Muscle of leg (tissue), 16 donors: ENCODE measurements at places on chromosomes 12 and 14. TPM values are rescaled to one million over a fixed set of nuclear protein-coding genes. Genes with fewer than 3 reads are reported as not detected.

DNA sequence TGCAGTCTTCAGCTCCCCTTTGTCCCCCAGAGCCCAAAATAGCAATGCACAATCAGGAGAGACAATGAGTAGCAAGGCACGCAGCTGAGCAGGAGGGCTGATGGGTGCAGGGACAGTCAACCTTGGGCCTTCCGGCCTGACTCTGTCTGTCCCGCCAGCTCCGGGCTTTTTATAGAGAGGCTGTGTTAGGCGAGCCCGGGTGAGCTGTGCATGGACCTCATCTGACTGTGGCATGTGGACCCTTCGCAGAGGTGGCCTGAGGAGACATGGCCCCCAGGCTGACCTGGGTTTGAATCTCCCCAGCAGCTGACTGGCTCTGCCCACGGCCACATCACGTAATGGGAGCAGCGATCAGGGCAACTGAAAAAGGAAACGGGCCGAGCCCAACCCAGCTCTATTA is 177.9 kb downstream of the TSPAN9 start:
- DNase-seq, result peak; percentile 53

Gene ZNF268
- polyA plus RNA-seq, result 7.4 TPM

DNA sequence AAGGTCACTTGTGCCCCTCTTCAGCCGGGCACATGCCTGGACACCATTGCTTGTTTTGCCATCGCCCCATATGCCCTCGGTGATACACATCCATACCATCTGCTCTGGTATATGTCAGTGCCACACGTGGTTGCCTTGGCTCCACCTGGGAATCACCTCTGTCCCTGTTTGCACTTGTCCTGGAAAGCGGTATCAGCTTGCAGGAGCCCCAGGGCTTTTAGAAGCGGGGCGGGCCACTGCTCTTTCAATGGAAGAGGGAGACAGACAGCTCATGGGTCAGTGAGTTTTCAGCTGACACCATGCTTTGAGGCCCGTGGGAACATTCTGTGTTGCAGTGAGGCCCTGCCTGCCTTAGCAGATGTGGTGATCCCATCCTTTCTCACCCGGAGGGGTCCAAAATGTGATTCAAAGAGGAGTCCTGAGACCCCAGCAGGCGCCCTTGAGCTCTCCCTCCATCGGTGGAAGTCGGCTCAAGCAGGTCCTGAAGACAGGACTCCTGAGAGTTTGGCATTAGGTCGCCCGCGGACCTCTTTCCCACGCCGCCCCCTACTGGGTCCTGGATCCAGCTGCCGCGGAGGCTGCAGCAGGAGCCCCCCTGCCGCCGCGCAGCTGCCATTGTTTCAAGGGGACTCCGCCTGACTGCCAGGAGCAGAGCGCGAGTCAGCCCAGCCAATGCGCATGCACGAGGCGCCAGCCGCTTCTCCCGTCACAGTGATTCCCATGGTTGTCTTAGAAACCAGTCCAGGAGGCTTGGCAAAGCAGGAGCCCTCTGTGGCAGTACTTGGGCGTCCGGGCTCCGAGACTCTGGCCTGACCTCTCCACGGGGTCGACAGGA is 773.2 kb upstream of the ALG10B start:
- DNase-seq, result no peak

DNA sequence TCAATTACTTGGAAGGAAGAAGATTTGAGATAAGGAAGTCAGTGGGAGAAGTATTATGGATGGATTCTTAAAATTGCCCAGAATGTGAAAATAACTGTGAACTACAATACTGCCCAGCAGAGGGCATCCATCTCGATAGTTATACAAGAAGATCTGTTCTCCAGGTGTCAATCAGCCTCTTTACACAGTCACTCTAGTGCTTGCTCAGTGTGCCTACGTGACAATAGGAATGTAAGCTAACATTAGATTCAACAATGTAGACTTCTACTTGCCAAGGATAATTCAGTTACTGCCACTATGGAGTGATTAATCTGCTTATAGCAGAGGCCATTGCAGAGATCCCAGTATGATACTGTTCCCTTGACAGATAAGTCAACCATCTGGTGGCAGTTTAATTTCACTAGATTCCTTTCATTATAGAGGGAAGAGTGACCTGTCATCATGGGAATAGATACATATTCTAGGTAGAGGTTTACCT is 10.6 kb upstream of the MAP4K5 start:
- peak; percentile 46 for DNase-seq

DNA sequence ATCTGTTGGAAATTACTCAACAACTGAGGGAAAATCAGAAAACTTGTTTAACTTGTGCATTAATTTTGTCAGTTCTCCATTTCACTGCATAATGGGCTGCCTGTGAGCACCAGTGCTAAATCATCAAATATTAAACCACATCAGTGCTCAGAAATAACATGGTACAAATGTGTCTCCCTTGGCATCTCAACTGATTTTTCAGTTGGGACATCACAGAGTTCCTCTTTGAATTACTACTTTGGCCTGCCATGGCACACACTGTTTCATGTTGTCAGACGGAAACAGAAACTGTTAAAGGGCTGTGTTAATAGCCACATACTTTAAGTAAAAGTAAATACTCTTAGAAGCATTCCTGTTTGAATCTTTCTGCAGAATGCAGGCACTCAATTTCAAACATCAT is 42.1 kb upstream of the STRN3 start:
- no peak for DNase-seq

GRCh38 chr12:132396657-132397056 is 67.3 kb upstream of the GALNT9 start:
- DNase-seq, result no peak

Gene TCL1B
- polyA plus RNA-seq, result not detected

GRCh38 chr14:94000267-94000666 is 3.2 kb downstream of the CCDC197 start:
- no peak for DNase-seq

Gene HOTAIR
- 3.1 TPM for polyA plus RNA-seq

GRCh38 chr14:105078294-105078693 is 13.1 kb upstream of the GPR132 start:
- no peak for DNase-seq

DNA sequence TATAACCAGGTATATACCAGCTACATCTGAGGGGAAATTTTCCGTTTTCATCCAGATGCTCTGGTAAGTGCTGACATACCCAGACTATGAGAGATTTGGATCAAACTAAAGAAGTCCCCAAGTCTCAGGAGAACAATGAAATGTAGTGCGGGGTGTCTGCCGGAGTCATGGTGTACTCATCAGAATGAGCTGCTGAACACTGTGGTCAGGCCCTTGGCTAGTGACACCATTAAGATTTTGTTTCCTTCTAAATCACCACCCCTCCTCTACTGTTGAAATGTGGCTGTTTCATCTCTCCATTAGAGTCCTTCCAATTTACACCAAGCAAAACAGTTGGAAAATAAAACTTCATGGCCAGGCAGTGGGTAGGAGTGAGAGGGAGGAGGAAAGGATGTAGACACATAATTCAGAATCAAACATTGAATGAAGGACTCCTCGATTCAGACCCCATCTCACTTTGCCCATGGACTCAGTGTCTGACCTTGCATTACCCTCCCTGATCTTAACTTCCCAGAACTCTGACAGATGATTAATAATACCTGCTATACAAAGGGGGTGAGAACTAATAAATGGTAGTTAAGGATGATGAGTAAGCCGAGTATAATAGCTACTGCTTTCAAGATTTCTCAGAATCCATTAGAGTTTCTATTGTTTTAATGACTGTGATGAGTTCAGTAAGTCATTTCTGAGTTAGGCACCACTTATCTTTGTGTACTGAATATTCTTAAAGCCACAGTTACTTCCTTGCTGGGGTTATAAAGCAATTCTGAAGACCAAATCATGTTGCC is 127.4 kb downstream of the CRADD start:
- no peak for DNase-seq

DNA sequence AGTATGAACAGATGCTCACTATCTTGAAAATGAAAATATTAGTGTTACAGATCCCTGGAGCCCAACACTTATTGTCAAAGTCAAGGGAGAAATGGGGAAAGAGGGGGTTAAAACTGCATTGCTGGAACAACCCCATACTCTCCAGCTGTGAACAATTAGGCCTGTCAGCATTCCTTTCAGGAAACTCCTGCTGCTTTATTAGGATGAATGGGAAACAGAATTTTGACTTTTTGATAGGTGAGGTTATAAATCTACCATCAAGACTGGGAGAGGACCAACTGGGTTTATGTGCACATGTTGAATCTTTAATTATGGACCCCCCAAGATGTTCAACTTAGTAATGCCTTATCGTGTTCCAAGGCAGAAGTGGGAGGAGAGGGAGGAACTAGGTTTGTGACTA is 85.0 kb downstream of the TMTC1 start:
- DNase-seq, result no peak

DNA sequence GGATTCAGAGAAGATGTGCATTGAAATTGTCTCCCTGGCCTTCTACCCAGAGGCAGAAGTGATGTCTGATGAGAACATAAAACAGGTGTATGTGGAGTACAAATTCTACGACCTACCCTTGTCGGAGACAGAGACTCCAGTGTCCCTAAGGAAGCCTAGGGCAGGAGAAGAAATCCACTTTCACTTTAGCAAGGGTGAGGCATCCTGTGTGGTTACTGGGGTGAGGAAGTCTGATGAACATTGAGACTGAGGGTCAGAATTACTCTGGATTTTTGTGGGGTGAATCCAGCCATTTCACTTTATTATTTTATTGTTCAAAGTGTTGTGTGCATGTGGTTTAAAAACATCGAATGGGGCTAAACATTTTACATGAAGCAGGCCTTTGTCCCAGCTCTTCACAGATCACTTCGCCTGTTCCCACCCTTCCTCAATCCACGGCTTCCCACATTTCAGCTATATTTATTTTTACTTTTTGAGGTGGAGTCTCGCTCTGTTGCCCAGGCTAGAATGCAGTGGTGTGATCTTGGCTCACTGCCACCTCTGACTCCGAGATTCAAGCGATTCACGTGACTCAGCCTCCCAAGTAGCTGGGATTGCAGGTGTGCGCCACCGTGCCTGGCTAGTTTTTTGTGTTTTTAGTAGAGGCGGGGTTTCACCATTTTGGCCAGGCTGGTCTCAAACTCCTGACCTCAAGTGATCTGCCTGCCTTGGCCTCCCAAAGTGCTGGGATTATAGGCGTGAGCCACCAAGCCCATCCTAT is 40.6 kb downstream of the SUPT16H start:
- DNase-seq, result no peak

GRCh38 chr14:52735921-52736489 is 6.0 kb downstream of the STYX start:
- no peak for DNase-seq

- no peak for DNase-seq
These were observed 40.9 kb downstream of the PDE6H start for GRCh38 chr12:15013634-15014179.

Gene P2RX7
- 2.5 TPM for polyA plus RNA-seq

Gene SRSF9
- 98.8 TPM for polyA plus RNA-seq
